ENCODE measurements at places on chromosomes 2 and 18. TPM values are rescaled to one million over a fixed set of nuclear protein-coding genes. Genes with fewer than 3 reads are reported as not detected.

DNA sequence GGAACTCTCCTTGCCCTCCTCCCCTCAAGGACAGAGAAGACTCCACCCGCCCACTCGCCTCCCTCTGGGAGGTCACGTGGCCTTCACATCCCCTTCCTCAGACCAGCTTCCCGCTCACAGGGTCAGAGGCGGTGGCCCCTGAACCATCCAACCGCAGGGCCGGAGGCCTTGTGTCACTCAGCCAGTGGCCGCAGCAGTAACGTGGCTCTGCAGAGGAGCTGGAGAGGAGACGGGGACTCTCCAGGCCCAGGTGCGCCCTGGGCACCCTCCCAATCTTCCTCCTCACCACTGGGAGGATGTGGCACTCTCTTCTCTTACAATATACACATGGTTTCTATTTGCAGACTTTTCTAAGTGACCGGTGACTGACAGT, 161.7 kb downstream of the TWIST2 start:
- DNase-seq = no peak

- no peak for DNase-seq
Observed at GRCh38 chr18:52979892-52980291, 639.9 kb downstream of the DCC start.

DNA sequence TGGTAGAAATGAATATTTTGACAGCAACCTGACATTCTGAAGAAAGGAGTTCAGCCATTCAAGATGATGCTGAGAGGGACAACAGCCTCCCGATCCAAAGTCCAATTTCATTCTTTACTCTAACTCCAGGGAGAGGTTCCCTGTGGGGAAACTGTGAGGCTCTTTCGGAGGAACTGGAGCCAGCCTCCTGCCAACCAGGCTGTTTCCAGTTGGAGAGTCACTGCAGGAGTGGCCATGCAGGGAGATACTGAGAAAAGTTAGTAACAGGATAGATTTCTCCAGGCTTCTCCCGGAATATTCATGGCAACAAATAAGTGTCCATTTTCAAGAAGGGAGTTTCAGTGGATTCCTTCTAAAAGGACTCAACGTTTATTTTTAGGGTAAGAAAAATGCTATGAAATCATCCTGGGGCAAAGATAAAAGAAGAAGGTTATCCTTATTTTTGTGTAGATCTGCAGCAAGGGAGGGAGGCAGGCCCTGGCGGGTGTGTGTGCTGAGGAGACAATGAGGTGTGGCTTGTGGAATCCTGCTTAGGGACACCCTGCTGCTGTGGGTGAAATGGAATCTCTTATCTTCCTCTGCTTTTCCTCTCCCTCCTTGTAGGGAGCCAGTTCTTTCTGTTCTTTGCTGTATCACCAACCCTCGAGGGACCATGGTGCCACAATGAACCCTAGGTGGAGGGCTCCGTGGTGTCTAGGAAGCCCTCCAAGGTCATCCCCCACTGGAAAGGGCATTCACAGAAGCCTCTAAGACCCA, 18.1 kb downstream of the KLHL14 start:
- DNase-seq = no peak

Gene PPP1R1C
- not detected for total RNA-seq

Data from lung microvascular endothelial cell (primary cell).